ENCODE measurements at places on chromosomes 4 and X.

- no peak for DNase-seq
These were observed 65.7 kb downstream of the RBM47 start for GRCh38 chr4:40564004-40564403.

- no peak for DNase-seq
These were observed 391.5 kb upstream of the IGFBP7 start for GRCh38 chr4:57501720-57502119.

GRCh38 chrX:103658681-103659433 lies 27.6 kb downstream of the MORF4L2 start:
- no peak for DNase-seq

DNA sequence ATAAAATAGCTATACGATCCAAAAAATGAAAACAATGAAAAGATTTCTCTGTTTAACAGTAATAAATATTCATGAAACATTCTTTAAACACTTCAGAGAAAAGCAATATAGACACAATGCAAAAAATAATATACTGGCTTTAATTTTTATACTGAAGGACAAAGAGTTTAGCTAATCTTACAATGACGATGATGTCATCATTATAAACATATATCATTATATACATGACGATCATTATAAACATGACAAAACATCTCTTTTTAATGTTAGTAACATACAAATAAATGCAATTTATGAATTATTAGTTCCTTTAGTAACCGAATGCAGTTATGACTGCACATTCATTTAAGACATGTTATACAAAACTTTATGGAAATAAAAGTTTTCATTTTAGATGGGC lies 1434.6 kb downstream of the PCDH18 start:
- DNase-seq = no peak

GRCh38 chrX:2767631-2768455 lies 16.0 kb downstream of the XG start:
- no peak for DNase-seq

GRCh38 chrX:136322064-136322463 lies 21.3 kb downstream of the ADGRG4 start:
- DNase-seq = no peak

DNA sequence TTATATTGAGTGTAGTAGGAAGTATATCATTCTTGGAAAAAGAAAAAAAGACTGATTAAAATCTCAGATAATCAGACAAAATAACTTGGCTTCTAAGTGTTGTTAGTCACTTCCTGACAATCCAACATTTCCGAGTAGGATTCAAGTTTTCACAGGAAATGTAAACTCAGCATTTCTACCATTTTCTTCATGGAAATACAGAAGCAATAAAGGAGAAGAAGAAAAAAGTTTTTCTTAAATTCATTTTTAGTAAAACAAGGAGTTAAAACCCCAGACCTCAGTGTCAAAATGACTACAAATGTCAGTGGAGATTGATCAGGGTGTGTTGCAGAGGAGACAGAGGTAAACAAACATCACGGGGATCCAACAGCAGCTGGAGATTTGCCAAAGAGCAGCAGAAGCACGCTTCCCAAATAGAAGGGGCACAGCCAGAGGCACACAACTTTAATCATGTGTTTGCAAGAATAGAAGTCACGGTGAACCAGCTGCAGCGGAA lies 129.3 kb upstream of the FAM9B start:
- no peak for DNase-seq

- DNase-seq = no peak
These were observed 328.8 kb upstream of the GATB start for GRCh38 chr4:152089584-152089983.

- DNase-seq = no peak
These were observed 119.2 kb downstream of the EFNB1 start for GRCh38 chrX:68947882-68948605.

- no peak for DNase-seq
These were observed 691.8 kb downstream of the ADGRL3 start for GRCh38 chr4:61891953-61892352.

- DNase-seq = no peak
These were observed 250.6 kb upstream of the NDST3 start for GRCh38 chr4:117783716-117784115.

DNA sequence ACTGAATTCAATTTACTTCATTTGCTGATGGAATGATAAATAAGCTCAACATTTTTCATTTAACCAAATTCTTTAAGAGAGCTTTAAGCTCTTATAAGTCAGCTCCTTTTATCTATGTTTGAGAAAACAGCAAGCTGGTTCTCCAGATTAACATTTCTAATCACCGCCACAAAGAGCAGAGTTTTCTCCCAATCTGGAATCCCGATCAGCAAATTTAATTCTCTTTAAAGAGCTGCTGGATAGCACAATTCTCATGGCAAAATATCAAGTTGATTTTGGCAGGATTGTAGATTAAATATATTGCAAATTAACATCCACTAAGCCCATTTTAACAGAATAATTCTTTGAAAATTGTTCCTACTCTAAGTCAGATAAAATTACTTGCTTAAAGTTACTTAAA lies 48.8 kb downstream of the RPS6KA3 start:
- DNase-seq = no peak

GRCh38 chrX:21708116-21708515 lies 49.8 kb downstream of the SMPX start:
- DNase-seq = no peak

- DNase-seq = no peak
These were observed 128.5 kb upstream of the CYSLTR1 start for GRCh38 chrX:78455901-78456300.

GRCh38 chr4:72489267-72489666 lies 79.8 kb downstream of the ADAMTS3 start:
- no peak for DNase-seq

GRCh38 chr4:53598483-53598882 lies 7.2 kb upstream of the LNX1 start:
- DNase-seq = no peak

GRCh38 chrX:68650491-68650890 lies 3.0 kb downstream of the STARD8 start:
- no peak for DNase-seq

- DNase-seq = no peak
These were observed 48.9 kb upstream of the ZNF518B start for GRCh38 chr4:10506077-10506476.

- DNase-seq = no peak
These were observed 27.1 kb upstream of the IL15 start for GRCh38 chr4:141609243-141609642.

DNA sequence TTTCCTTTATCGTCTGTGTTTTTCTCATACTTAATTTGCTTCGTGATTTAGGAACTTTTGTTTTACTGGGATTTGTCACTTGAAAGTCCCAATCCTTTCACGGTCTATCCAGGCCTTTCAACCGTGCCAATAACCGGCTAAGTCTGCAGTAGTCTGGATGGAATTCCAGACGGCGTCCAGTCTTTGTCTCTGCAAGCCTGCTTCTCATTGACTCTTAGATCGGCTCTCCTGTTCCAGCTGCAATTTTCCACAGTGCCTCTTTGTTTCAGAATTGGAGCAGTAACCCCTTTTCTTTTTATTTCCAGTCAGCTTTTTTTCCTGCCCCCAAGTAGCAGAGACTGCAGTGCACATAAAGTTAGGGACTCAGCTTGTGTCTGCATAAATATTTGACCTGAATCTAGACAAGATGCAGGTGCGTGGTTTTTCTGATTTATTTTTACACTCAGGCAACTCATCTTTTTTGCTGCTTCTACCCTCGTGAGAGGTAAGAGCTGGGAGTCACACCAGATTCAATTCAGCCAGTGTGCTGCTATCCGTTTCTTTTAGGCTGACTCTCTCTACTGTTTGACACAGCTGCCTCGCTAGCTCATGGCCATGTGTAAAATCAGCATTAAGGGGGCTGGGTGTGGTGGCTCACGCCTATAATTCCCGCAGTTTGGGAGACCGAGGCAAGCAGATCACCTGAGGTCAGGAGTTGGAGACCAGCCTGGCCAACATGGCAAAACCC lies 37.4 kb upstream of the DHRSX start:
- DNase-seq = peak; percentile 37

DNA sequence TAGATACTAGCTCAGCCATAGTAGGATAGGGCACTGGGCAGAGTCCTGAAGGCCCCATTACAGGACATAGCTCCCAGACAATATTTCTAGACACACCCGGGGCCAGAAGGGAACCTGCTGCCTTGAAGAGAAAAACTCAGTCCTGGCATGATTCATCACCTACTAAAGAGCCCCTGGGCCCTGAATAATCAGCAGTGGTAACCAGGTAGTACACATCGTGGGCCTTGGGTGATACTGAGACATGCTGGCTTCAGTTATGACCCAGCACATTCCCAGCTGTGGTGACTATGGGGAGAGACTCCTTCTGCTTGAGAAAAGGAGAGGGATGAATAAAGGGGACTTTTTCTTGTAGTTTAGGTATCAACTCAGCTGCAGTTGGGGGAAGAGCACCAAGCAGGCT lies 104.3 kb upstream of the STK26 start:
- DNase-seq = no peak

DNA sequence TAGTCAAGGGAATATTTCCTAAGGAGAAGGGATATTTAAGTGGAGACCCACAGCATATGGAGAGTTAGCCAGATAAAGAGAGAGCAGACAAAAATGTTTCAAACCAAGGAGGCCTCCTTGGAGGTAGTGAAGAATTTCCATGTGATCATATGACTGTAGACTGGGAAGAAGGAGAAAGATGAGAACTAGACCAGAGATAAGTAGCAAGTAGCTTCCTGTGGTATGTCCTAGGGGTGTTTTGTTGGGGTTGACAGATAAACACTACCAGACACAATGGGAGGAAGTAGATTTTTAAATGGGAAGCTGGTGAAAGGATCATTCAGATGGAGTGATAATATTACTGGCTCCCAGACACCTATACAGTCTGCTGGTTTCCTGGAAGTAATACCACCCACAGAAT lies 13.6 kb downstream of the SYAP1 start:
- DNase-seq = no peak

- DNase-seq = no peak
These were observed 12.2 kb upstream of the FGF2 start for GRCh38 chr4:122814426-122814825.

- no peak for DNase-seq
These were observed 146.5 kb downstream of the PDGFC start for GRCh38 chr4:156825074-156825473.

GRCh38 chrX:100973411-100973810 lies 3.9 kb downstream of the ARL13A start:
- DNase-seq = no peak

DNA sequence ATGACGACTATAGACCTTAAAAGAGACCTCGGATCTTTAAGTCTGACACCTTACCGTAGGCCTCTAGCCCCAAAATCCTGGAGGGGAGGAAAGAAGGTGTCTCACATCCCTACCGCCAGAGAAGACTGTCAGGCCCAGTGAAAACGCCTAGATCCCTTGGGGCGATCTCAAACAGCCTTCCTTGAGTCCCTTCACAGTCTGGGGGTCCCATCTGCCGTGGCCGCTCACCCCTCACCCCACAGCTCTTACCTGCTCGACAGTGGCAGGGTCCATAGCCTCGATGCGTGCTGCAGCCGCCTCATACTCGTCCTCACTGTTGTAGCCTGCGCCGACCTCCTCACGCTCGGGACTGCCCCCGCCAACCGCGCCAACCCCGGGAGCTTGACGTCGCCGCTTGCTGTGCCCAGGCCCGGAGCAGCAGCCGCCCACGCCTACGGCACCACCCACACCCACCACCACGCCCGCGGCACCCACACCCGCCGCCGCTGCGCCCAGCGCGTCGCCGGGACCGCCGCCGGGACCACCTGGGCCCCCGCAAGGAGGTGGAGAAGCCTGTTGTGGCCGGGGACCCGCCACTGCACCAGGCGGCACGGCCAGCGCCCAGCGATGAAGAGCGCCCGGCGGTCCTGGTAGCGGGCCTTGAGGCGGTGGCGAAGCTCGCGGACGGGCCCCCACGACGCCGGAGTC lies 536 bp downstream of the OTUD5 start:
- DNase-seq = no peak

- DNase-seq = no peak
These were observed 65.6 kb downstream of the NBDY start for GRCh38 chrX:56794404-56795230.

- DNase-seq = peak; percentile 60
These were observed at the start of gene SLC7A11 for GRCh38 chr4:138242076-138242833. TSS of gene SLC7A11 (minus strand) at chr4:138242349. CDS start at chr4:138242069, 280 bp downstream.

DNA sequence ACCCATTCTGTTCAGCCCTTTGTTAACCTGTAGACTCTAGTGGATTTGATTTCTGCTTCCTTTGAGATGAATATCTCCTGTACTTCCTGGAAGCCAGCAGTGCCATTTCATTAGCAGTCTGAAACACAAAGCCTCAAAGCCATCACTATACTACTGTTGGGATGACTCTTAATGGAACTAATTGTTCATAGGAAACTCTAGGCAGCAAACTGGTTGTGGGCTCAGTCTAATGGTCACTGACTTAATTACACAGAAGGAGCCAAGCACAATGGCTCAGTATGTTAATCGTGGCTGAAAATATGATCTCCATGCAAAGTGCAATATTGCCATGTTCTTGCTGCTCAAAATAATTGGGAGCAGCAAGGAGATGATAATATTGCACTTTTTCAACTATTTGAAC lies 262.3 kb downstream of the ARHGAP24 start:
- no peak for DNase-seq

GRCh38 chr4:138871555-138871875 lies 144.1 kb upstream of the NOCT start:
- DNase-seq = no peak

DNA sequence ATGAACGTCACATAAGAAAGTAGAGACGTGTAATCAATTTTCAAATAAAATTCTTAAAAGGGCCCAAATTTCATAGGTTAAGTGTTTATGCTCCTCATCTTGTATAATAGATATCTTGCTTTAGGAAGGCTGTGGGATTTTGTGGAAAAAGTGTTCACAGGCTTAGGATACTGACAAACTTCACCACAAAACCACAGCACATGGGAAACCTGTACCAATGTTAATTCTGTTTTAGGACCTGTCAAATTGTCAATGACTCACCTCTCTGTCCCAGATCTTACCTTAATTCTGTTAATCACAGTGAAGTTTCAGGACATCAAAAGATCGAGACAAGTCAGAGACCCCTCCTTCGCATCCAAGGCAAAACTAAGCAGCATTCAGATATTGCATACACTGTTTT lies 24.2 kb downstream of the FGFBP1 start:
- DNase-seq = no peak

DNA sequence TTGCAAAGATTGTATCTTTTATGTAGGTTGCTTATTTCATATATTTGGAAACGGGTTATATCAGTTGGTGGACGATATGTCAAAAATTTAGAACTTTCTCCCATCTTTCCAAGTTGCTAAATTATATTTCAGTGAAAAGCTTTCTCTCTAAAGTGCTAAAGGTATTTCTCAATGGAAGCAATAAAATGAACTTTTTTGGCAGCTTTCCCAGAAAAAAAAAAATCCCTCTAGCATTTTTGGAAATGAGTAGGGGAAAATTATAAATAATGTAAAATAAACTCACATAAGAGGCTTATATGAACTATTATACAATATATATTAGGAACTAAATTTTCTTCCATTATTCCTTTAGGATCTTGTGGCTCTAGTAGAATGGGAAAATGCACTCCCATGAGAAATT lies 152.2 kb downstream of the GRID2 start:
- no peak for DNase-seq

- DNase-seq = no peak
These were observed 19.8 kb upstream of the XG start for GRCh38 chrX:2732076-2732475.

- peak; percentile 67 for DNase-seq
These were observed 1.1 kb upstream of the RAP1GDS1 start for GRCh38 chr4:98260047-98260578.
